ENCODE measurements at places on chromosomes 5 and 9.

- no peak for DNase-seq
Measured at GRCh38 chr5:180313677-180314505, 22.0 kb upstream of the MAPK9 start.

GRCh38 chr5:43332401-43332800 is 19.2 kb upstream of the HMGCS1 start:
- DNase-seq, result no peak

GRCh38 chr9:92384375-92384774 is 20.0 kb downstream of the OGN start:
- no peak for DNase-seq

GRCh38 chr9:108549184-108549583 is 306.6 kb downstream of the ACTL7B start:
- DNase-seq, result no peak

DNA sequence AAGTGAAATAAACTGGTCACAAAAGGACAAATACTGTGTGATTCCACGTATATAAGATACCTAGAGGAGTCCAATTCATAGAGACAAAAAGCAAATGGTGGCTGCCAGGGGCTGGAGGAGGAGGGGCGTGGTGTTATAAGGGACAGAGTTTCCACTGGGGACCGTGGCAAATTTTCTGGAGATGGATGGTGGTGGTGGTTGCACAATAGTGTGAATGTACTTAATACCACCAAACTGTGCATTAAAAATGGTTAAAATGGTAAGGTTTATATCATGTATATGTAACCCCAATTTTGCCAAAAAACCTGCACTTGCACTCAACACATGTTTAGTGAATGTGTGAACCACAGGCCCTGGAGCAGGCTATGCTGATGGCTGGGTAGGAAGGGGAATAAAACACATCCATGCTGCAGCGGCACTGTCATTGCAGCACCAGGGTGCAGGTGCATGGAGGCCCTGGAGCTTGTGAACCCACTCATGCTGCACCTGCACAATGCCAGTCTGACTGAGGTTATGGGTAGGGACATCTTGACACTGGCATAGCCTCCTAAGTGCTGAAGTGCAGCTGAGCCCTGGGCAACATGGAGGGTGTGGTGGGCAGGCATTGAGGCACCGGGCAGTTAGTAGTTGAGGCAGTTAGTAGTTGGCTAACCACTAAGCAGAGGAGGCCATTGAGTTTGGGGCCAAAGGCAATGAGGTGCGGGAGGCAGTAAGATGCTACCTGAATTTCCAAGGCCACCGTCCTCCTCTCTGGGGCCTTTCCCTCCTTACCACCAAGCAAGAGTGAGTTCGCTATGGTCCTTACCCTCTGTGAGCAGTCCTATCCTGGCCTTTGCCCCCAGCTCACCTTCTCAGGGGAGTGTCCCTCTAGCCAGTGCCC is 3.5 kb upstream of the PHF2 start:
- no peak for DNase-seq

DNA sequence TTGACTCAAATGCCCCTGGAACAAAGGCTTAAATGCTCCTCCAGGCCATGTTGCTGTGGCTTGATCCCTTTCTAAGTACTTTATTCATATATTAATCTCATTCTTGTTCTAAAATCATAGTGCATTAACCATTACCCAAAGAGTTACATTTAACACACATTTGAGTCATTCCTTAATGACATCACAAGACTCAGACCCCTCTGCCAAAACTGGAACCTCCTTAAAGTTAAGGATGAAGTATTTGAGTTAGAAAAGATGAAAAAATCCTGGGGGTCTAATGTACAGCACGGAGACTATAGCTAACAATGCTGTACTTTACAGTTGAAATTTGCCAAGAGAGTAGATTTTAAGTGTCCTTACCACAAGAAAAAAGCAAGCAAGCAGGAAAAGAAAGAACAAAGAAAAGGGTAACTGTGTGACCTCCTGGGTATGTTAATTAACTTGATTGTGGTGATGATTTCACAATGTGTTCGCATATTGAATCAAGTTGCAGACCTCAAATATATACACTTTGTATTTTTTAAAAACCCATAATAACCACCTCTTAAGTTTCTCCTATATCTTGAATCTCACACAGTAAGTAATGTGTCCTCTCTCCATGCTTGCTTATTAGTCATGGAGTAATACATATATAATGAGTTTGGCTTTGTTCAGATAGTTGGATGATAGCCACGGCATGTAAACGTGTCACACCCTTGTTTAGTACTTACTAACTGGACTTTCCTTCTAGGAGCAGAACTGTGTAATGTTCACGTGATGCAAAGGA is 376.9 kb downstream of the SEMA5A start:
- no peak for DNase-seq

DNA sequence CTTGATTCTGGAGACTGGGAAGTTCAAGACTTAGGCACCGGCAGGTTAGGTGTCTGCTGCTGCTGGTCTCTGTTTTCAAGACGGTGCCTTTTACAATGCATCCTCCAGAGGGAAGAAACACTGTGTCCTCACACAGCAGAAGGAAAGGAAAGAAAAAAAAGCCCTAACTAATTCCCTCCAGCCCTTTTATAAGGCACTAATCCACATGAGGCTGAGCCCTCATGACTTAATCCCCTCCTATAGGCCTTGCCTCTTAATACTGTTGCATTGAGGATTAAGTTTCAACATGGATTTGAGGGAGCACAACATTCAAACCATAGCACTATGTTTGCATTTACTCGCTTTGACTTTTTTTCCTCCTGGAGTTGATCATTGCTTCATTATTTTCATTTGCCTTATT is 585.9 kb downstream of the TLR4 start:
- no peak for DNase-seq

DNA sequence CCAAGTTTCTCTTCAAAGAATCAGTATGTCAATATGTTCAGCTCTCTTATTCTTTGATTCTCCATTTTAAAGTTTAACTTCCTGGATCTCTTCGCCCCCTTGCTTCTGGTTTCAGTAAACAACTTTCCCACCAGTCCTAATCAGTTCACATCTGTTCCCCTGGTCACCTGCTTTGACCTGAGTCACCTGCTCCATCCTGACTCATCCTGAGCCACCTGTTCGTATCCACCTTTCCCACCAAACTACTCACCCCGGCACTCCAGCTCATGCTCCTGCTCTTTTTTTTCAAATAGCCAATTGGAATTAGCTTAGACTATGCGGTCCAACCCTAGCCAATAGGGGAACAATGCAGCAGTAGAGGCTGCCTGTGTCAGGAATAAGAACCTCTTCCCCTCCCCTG is 23.6 kb upstream of the CSF1R start:
- no peak for DNase-seq

- peak; percentile 41 for DNase-seq
Measured at GRCh38 chr5:107476783-107477182, 194.0 kb downstream of the EFNA5 start.

GRCh38 chr5:99765011-99765410 is 770.2 kb upstream of the FAM174A start:
- no peak for DNase-seq

DNA sequence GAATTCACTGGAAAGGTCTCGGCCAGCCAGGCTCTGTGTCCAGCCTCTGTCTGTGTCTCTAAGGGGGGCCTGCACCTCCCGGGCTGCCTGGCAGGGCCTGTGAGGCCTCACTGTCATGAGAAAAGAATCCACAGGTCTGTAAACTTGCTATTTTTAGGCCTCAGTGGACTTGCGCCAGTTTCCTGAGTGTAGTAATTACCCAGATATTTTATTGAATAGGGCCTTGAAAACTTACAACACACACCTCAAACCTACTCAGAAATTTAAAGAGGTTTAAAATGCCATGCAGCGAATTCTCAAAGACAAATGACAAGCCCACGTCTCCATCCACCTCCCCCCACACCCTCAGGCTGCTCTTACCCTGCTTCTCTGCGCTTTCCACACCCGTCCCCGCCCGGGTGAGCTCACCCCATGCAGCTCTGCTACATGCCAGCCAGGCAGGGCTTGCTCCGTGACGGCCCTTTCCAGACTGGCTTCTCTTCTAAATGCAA is 8.8 kb upstream of the TENT4A start:
- no peak for DNase-seq

DNA sequence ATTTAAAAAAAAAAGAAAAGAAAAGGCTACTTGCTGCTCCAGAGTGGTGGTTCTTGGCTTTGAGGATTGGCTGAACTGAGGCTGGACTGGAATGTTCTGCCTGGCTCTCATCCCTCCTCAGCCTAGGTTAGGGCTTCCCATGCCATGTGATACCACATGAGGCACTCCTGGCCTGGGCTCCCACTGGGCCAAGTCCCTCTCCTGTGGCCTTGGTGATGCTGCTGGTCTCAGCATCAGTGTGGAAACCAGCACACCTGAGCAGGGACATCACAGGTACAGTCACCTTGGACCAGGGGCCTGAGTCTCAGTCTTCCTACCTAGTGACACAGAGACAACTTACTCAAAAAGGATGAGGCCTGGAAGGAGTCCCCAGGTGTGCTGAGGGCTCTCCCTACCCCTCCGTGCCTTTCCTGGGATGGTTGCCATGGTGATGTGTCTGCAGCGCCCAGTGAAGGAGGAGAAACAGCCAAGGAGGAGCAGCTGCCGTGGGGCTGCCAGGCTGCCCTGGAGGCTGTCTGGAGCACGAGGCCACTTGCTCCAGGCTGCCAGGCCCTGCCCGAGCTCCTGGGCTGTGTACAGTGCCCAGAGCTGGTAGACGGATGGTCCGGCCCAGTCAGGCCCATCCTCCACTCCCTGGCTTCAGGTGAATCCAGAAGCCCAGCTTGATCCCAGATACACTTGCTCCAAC is 71.0 kb downstream of the WNK2 start:
- DNase-seq, result no peak

DNA sequence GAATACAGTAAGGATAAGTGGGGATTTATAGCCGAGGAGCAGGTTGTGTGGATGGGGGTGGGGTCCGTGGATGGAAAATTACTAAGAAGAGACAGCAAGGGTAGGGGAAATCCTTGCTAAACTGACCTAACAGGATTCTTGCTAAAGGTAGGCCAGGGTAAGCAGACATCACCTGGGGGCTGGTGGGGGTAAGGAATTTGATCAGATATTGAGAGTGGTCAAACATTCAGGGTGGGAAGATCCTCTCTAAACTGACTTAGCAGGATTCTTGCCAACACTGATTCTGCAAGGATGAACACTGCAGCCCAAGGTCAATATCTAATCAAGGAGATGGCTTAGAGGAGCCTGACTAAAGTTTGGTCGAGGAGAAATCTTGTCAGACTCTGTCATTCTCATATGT is 2.7 kb upstream of the PLGRKT start:
- no peak for DNase-seq

- DNase-seq, result peak; percentile 94
Measured at GRCh38 chr9:134707031-134707680, 65.6 kb downstream of the COL5A1 start.

GRCh38 chr5:82406205-82406773 is 128.1 kb upstream of the RPS23 start:
- DNase-seq, result no peak

- DNase-seq, result no peak
Measured at GRCh38 chr5:76662521-76662920, 39.3 kb upstream of the F2RL2 start.

- no peak for DNase-seq
Measured at GRCh38 chr9:6034954-6035353, 19.5 kb upstream of the RANBP6 start.

GRCh38 chr5:180041301-180042274 is 30.0 kb downstream of the RNF130 start:
- no peak for DNase-seq

DNA sequence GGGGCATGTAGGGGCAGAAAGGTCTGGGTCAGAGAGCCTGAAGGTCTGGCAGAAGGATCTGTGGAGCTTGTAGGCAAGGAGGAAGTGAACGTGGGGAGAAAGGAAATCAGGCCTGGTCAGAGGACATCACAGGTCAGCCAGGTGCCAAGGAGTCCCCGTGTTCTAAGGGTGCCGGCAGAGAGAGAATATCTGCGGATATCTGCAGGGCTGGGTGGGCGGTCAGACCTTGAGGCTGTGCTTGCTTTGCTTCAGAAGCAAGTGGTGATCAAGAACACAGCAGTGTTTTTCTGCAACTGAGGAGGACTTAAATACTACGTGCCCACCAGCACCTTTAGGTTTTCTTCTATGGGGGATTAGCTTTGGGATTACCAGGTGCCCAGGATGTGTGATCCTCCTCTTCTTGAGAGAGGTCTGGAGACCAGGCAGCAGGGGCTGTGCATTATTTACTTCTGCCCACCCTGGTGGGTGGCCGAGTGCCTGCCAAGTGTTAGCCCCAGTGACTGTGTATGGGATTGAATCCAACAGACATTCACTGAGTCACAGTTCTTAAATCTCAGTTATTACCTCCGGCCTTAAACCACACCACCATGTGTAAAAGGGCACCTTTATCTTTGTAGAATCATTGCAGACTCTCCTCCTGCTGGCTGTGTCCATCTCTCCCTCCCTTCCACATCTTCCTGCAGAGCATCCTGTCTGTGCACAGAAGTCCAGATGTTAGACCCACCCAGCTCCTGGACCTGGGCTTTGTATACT is 12.5 kb upstream of the SHB start:
- DNase-seq, result no peak

DNA sequence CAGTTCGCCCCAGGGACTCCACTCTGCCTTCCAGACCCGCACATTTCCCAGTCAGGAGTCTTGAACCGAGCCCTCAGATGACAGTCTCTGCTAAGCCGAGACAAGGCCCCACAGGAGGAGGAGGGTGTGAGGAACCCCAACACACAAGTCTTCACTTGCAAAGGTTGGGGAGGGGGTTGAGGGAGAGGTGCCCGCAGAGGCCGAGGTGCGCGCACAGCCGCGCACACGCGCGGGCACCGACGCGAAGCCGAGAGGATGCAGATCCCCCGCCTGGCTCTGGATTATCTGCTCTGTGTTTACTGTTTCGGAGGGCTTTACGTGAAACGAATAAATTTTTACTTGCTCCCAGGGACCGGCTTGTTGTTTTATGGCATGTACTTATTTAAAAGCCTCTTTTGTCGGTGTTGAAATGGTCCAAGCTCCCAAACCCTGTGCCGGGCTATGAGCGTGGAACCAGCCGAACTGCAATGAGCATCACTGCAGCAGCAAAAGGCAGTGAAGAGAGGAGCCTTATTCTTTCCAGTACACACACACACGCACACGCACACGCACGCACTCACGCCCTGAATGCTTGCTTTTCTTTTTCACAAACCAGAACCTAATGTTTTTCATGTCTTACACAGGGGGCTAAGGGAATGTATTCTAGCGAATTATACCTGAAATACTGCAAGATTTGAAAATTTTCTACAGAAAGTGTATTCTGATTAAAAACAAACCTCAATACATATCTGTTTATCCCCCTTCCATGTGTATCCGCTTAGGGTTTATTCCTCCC is 297.7 kb downstream of the PARP8 start:
- DNase-seq, result no peak

DNA sequence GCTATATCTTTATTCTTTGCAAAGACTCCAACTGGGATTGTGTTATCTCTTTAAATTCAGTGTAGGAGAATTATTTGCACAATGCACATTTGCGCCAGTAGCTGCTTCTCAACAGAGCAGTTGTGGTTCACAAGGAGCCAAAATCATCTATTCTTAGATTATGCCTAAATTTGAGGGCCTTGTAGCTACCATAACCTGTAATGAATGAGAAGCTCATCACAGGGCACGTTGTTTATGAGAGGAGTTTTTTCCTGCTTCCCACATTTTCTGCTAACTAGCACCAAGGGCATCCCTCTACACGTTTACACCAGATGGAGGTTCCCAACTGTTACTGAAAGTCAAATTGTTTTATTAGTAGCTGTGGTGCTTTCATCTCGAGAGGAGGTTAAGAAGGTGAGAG is 322.4 kb downstream of the TMEM161B start:
- DNase-seq, result no peak

- no peak for DNase-seq
Measured at GRCh38 chr5:143870871-143871632, 59.1 kb downstream of the HMHB1 start.
